Type B pancreatic cell (in vitro differentiated cells): ENCODE measurements at places on chromosomes 16 and 17. TPM values are rescaled to one million over a fixed set of nuclear protein-coding genes. Genes with fewer than 3 reads are reported as not detected.

Gene CCL8
- not detected in 2 replicates for total RNA-seq

DNA sequence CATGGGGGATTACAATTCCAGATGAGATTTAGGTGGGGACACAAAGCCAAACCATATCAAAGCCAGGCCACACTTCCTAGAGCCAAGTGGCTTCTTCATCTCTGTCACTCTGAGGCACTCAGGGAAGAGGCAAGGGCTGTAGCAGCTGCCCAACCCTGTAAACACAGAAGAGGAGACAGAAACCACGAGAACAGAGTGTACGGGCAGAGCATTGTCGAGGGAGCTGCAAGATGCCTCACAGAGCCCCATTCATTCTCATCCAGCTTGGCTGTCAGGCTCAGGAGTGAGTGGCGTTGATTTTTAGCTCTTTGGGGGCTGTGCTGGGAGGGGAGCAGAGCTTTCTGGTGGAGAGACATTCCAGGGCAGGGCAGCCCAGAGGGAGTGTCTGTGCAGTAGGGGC, 117.2 kb upstream of the SALL1 start:
- DNase-seq = no peak

DNA sequence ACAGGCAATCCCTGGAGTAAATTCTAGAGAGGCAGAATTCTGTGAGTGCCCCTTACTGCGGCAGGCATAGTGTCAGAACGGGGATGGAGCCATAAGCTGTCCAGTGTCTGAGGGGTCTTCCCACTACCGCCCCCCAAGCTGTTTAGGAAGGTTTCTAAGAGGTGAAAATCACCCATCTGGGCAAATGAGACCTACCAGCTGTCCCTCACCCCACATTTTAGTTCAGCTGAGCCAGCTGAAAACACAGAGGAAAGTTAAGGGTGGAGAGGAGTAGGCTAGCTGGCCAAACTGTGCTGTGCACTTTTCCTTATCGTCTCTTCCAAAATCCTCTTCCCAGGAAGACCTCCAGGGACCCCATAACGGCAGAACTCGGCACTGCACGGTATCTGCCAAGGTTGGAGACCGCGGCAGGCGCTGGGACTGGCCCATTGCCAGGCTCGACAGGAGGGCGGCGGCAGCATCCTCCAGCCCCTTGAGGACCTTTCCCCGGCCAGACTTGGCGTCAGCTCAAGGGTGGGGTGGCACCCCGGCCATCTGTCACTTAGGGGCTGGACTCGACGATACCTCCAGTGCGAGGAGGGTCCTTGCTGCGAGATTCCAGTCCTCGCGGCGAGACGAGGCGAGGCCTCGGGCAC, 955 bp downstream of the ACLY start:
- no peak for DNase-seq

DNA sequence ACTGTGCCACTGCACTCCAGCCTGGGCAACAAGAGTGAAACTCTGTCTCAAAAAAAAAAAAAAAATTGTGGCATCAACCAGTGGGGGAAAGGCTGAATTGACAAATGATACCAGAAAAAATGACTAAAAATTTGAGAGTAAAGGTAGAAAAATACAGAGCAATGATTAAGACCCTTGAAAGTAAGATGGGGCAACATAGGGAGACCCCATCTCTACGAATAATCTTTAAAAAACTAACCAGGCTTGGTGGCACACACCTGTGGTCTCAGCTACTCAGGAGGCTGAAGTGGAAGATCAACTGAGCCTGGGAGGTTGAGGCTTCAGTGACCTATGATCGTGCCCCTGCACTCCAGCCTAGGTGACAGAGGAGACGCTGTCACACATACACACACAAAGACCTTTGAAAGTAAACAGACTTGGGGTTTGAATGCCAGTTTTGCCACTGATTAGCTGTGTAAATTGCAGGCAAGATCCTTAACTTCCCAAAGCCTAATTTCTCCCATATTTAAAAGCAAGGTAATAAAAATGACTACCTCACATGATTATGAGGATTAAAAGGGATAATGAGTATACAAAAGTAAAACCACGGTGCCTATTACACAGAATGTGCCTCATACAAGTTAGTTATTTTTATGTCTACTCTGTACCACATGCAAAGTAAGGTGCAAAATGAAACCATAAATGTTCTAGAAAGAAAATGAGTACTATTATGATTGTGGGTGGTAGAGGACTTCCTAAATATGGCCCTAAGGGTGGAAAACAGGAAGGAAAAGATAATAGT, 21.7 kb upstream of the PAFAH1B1 start:
- DNase-seq = no peak
